ENCODE measurements at places on chromosomes 7 and 10. TPM values are rescaled to one million over a fixed set of nuclear protein-coding genes. Genes with fewer than 3 reads are reported as not detected.
A peak's percentile ranks its signal among the peaks of the same experiment; 100 is the strongest.

TAC1 gene
- total RNA-seq: not detected

DNA sequence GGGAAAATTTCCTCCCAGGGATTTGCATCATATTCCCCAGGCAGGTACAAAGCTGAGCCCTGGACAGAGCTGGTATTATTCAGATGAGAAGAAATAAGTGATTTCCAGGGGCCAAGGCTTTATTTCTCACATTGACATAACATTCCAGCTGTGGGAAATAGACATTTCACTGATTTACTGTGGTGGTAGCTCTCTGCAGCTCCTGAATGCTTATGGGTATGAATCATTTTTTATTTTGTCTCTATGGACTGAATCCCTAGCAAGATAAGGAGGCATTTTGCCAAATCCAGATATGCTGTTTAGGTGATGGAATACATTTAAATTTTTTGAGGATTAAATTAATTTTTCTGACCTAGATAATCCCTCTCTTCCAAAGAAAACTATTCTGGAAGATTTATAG lies 97.9 kb downstream of the MTPN start:
- DNase-seq: no peak

GRCh38 chr10:62306663-62307062 lies 38.0 kb upstream of the RTKN2 start:
- DNase-seq: peak; percentile 0

DNA sequence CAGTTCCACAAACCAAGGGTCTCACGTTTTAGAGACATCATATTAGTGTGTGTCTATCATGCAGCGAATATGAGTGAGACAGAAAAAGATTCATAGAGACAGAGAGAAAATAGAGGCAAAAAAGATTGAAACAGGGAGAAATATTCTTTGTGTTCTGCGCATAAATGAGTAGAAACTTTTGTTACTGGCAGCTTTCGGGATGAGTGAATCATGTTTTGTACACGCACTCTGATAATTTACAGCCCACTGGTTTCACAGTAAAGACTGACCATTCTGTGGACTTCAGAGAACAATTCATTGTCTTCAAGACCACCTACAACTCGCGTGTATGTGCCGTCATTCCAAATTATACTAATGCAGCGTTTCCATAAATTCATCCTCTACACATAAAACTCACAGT lies 60.2 kb downstream of the NRCAM start:
- DNase-seq: no peak

- no peak for DNase-seq
Observed at GRCh38 chr7:107632492-107632865, 28.1 kb upstream of the SLC26A4 start.

GRCh38 chr10:63294781-63295180 lies 161.7 kb downstream of the NRBF2 start:
- no peak for DNase-seq

GRCh38 chr7:101900103-101900502 lies 82.7 kb downstream of the CUX1 start:
- DNase-seq: no peak

- no peak for DNase-seq
Observed at GRCh38 chr7:64581926-64582894, 19.3 kb upstream of the ZNF680 start.

GRCh38 chr10:14261336-14261735 lies 69.4 kb downstream of the FRMD4A start:
- DNase-seq: no peak

DNA sequence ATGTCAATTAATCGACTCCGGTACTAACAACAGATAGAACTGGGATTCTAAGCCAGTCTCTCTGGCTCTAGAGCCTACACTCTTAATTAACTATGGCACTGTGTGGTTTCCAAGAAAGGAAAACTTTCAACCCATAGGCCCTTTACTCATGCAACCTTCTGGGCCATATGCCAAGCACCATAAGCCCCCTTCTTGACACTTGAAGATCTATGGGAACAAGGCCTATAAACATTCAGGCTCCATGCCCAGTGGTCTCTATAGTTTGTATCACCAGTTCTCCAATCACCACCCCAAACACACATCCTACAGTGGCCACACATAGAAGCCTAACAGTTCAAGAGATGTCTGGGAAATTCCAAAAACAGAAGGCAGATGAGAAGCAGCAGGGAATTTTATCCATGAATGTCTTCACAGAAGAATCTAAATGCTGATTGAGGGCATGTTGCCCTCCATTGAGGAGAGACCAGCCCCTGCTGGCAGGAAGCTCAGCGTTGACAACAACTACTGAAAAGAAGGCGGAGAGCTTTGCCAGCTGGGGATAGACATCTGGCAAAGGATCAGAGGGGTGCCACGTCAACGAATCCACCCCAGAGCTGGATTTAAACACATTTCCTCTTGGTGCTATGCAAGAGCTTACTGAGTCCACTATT lies 64.4 kb downstream of the GRM3 start:
- DNase-seq: no peak

DNA sequence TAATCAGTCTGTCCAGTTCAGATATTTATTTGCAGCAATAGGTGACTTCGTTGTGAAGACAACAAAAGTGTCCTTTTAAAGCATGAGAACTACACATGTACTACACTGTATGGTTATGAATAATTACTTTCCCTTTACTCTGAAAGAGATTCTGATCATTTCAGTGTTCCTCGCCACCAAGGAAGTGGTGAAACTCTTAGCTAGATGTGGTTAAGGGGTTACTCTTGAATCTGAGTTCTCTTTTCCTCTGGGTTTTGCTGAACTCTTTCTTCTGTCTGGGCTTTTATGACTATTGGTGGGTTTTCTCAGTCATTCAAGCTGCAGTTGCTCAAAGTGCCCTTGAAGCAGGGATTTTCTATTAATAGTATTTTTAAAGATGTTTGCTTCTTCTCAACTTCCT lies 127.9 kb upstream of the SEM1 start:
- DNase-seq: peak; percentile 45

DNA sequence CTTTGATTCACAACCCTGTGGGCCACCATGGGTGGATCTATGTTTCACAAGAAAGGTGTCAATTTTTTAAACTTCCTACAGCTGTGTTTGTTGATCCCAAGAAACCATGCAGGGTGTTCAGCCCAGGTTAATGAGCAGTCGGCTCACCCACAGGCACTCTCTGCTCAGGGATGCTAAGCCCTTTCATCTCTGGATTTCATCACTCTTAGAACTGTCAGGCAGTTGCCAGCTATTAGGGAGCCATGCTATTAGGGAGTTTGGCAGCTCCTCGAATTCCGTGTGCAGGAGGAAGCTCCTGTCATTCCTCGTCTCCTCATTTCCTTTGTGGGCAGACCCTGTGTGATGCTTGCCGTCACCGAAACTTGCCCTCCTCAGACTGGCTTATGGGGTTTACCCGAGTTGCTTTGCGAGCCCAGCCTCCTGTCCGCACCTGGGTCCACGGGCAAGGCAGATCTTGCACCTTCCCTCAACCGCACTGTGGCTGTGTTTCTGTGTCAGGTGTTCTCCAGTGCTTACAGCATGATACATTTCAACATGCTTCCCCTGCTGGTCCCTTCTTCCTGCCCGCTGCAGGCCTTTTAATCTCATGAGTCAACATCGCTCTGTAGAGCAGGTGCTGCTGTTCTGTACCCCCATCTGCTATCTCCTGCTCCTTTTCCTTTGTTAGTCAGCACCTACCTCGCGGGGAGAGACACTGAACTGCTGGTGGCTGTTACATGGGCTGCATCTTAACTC lies 509.8 kb downstream of the SUGCT start:
- peak; percentile 35 for DNase-seq

DNA sequence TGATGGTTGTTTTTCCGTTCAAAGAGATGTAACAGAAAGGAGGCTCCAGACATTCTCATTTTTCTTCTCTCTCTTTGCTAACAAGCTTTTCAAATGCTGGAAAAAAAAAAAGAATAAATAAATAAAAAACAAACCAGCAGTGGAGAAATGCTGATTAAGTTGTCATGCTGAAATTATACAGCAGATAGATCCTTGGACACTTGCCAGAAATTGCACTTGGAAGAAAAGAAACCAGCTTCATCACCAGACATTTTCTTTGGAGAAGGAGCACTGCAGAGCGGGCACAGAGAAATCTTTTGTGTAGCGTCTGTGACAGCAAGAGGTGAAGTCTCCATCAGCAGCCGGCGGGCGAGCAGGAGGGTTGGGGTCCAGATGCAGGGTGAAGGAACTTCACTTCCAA lies 55.8 kb downstream of the CLRN3 start:
- no peak for DNase-seq

DNA sequence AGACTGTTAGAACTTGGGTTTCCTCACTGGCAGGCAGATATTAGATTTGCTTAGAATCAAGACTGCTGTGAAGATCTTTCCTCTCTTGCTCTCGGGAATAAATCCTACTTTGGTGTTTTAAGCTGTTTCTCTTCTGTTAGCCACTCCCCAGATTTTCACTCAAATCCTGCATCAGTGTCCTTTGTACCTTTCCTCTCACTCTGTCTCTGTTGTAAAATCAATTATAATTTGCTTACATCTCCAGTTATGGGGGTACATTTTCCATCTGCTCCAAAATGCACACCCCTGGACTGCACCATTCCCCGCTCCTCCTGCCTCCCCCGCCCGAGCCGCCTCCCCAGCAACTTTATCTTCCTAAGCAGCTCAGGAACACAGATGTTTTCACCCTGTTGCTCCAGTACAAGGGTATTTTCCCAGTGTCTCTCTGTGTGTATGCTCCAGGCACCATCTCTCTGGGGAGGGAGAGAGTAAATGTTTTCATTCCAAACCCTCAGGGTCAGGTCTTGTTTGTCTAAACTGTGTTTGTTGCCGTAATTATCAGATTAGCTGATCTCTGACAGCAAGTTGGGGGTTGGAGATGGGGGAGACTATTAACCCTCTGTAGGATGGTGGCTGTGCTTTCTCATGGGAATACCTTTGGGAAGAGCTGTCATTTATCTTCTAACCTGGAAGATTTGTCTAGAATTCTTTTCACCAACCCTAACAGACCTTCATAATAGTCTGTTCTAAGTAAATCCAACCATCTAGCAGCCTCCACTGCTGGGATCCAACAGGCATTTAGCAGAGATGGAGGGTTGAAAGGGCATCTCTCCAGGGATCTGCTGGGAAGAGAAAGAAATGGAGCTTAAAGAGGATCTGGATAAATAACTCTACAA lies 20.4 kb upstream of the GOT1 start:
- DNase-seq: no peak

GRCh38 chr10:133161486-133162109 lies 1.6 kb downstream of the KNDC1 start:
- DNase-seq: no peak

Measured in hematopoietic multipotent progenitor cell (in vitro differentiated cells).